ENCODE measurements at places on chromosomes 12 and 14. TPM values are rescaled to one million over a fixed set of nuclear protein-coding genes. Genes with fewer than 3 reads are reported as not detected.

GRCh38 chr12:98470469-98471082 lies 44.8 kb upstream of the TMPO start:
- no peak for DNase-seq

- DNase-seq, result no peak
Measured at GRCh38 chr12:103817791-103818190, 23.2 kb downstream of the NT5DC3 start.

DNA sequence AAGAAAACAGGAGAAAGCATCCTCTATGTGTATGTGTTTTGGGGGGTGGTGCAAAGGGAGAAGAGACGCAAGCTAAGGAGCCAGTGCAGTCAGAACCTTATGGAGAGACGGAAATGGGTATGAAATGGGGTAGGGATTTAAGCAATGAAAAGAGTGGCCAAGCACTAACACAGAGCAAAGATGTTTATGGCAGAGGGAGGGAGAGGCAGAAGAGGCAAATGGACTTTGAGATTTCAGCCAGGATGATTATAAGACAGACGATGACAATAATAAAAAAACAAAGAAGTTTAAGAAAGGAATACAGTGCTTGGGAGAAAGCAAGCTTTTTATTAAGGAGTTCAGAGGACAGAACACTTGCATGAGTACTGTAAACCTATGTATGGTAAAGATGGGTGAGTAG lies 44.6 kb downstream of the DCAF5 start:
- DNase-seq, result no peak

IQSEC3 gene
- 0.05 TPM for total RNA-seq
